ENCODE measurements at places on chromosomes 4 and X.

GRCh38 chrX:74835566-74835965 is 89.7 kb downstream of the NEXMIF start:
- DNase-seq: no peak

GRCh38 chr4:96352051-96352517 is 512.2 kb downstream of the PDHA2 start:
- DNase-seq: no peak

DNA sequence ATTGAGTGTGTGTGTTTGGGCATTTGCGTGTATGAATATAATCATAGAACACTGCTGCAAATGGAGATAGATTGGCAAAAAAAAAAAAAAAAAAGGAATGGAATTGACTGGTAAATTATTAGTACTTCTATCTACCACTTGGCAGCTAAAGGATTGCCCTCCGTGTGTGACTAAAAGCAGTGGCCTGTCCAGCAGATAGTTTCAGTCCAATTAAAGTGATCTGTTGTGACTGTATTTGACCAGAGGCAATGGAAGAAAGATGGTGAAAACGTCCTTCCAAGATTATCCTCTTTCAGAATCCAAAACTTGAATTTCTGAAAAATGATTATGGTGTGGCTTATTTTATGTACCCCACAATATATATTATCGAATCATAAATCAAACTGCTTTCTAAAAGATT is 19.5 kb upstream of the TENM3 start:
- DNase-seq: no peak

DNA sequence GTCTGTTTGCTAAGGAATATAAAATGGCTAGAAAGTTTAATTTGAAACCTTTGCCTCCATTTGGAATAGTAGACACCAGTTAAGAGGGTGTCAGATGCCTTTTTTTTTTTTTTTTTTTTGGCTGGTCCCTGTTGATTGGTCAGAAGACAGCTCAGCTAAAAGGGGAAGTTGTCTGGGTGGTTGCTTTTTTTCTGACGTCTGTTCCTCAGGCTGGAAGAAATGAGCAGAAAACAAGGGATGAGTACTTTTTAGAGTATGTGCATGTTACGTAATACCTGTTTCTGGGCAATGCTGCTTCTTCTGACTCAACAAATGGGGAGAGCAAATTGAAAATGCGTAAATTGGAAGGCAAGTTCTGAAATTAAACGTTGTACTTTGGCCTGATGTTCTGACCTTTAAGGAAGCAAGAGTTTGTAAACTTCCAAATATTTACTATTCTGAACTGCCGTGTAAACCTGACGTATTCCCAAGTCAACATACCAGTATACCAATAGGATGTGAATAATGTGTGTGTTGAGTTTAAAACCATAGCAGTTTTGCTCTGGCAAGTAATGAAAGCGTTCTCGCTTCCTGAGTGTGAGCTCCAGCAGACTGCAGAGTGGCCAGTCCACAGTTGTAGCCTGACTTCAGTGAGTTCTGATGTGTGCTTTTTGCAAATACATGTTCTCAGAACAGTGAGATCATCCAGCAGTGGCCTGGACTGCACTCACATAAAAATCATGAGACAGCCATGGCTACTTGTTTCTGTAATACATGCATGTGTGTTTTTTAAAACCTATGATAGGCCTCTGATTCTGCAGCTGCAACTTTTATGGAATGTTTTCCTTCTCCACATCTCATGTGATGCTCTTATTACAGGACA is 1.7 kb downstream of the SAT1 start:
- no peak for DNase-seq

- no peak for DNase-seq
Observed at GRCh38 chr4:185464887-185465286, 6.6 kb downstream of the CCDC110 start.

GRCh38 chrX:10648614-10649013 is 28.2 kb upstream of the MID1 start:
- DNase-seq: no peak

DNA sequence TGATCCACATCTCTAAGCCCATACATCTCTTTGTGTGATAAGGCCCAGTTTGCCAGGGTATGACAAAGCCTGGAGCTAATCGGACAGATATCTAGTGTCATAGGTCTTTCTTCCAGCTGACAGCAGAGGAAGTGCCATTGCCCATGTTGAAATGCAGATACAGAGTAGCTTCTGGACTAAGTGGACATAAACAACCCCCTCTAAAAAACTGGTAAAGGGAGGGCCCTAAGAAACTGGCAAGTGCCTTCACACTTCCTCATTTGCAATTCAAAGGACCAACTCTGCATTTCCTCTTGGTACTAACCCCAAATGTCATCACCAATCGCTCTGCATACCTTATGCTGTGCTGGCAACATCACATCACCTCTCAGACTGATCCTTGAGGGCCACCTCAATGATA is 20.8 kb downstream of the ARHGEF6 start:
- DNase-seq: no peak

- no peak for DNase-seq
Observed at GRCh38 chr4:188611143-188611542, 471.9 kb downstream of the TRIML1 start.

- DNase-seq: no peak
Observed at GRCh38 chrX:38692961-38693360, 108.3 kb upstream of the MID1IP1 start.

- no peak for DNase-seq
Observed at GRCh38 chrX:581720-582298, 48.8 kb upstream of the SHOX start.

DNA sequence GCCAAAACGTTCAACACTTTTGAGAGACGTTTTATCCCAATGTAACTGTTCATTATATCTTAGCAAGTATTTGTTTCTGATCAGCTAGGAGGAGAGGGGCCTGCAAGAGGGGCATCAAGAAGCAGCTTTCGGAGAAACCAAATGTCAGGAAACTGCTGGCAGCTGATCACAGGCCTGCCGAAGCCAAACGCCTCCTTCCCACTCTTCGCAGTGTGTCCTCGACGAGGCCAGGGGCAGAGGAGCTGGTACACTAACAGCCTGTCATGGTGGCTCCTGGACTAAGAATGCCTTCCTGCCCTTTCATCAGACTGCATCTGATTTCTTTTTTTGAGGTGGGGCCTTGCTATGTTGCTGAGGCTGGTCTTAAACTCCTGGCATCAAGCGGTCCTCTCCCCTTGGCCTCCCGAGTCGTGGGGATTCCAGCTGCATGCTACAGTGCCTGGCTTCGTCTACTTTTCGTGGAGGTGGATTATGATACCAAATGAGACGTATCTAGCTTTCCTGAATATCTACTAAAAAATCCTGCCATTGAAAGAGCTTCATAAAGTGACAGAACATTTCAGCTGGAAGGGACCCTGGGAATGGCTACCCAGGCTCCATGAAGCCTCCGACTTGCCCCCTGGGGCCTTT is 134.8 kb downstream of the AFAP1 start:
- DNase-seq: no peak

DNA sequence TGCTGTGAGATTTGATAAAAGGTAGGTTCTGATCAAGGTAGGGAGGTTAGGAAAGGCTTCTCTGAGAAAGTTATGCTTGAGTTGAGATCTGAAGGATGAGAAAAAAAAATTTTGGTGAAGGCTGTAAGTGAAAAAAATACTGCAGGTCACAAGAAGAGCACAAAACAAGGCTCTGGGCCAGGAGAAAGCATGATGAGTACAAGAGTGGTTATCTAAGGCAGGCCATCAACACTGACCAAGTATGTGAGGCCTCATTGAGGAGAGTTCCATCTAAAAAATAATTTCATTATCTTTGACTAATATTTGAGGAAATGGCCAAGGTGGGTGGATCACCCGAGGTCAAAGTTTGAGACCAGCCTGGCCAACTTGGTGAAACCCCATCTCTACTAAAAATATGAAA is 71.6 kb upstream of the SLC4A4 start:
- no peak for DNase-seq

- no peak for DNase-seq
Observed at GRCh38 chr4:94457692-94458106, 6.0 kb downstream of the PDLIM5 start.

GRCh38 chr4:7073526-7074390 is 5.9 kb upstream of the GRPEL1 start:
- peak; percentile 18 for DNase-seq

- no peak for DNase-seq
Observed at GRCh38 chrX:70032792-70033191, 16.9 kb downstream of the AWAT2 start.

GRCh38 chrX:39550795-39551361 is 546.9 kb downstream of the BCOR start:
- no peak for DNase-seq

DNA sequence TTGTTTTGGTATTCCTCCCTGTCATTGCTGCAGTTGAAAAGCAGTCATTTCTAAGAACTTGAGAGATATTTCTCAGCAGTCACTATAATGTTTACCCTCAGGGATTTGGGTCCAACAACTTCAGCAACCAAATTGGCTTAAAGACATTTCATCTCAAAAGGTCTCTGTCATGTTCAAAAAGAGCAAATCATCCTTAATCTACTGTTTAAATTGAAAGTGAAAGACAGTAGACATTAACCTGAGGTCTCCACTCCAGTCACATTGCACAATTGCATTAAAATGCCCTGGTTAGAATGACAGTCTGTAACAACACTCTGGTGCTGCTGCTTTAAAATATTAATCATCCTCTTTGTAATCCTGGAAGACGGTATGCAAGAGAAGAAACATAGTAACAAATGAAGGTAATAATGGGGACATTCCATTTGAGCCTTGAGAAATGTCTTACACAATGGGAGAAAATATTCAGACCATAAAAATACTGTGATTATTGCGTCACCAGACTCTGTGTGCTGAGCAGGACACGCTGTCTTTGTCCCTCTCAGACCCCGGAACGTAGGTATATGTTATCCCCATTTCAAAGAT is 90.2 kb upstream of the UNC5C start:
- DNase-seq: no peak

DNA sequence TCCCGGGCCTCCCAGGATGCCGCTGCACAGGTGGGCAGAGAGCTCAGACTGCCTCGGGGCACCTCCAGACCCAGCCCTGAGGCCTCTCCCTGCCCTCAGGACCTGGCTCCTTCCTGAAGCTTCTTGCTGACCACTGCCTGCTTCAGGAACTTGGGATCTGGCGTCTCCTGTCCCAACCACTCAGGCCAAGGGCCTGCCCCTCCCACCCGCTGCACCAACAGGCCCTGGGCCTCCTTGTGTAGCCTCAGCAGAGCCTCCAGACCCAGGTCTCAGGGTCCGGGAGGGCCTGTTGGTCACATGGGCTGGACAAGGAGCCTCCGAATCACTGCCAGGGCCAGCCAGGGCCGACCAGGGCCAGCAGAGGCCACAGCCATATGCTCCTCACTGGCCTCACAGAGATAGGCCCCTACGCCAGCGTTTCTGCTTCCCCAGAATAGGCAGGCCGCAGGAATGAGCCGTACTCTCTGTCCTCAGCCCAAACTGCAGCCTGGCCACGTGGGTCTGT is 2.8 kb downstream of the MXD4 start:
- no peak for DNase-seq

DNA sequence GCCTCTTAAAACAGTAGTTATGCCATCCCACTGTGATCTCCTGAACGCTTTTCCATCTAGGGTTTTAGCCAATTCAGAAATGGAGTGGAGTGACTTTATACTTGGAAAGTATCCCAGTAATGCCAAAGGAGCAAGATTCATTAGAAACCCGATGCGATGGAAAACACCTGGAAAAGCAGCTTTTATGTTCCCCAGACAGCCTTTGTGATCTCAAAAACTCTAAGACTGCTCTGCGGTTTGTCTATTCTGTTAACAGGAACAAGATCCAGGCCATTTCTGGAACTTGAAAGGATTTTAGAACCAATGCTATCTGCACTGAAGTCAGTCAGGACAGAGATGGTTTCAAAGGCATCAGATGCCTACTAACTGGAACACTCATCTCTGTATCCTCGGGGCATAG is 145.1 kb downstream of the APBB2 start:
- DNase-seq: no peak

DNA sequence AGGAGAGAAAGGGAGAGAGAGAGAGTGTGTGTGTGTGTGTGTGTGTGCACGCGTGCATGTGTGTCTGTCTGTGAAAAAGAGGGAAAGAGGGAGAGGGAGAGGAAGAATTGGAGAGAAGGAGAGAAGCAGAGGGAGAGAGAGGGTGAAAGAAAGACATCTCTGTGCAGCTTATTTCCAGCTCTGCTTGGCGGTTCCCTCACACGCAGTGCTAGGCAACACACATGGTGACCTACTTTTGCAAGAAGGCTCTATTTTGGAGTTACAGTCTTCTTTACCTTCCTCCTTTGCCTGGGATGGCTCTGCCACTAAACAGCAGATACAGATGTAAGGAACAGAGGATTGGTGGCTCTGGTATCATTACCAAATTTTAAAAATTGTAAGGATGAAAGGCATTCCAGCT is 40.1 kb downstream of the SLC16A2 start:
- DNase-seq: peak; percentile 13

GRCh38 chr4:70722199-70722791 is 531 bp downstream of the RUFY3 start:
- peak; percentile 33 for DNase-seq

- no peak for DNase-seq
Observed at GRCh38 chr4:139163806-139164206, 13.2 kb downstream of the ELF2 start.

DNA sequence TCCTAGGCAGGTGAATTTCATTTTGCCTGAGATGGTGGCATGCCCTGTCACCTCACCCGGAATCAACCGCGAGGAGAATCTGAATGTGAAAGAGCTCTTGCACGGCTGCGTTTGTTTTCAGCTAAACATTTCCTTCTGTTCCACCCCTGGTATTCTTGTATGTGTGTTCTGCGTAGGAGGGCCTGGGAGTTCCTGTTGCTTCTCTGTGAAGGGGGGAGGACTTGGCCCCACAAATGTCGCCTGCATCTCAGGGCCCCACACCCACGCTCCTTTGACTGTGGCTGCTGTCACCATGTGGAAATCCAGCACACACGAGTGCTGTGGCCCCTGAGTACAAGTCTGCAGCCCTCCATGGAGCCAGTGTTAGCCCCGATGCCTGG is 45.8 kb upstream of the CLCN4 start:
- no peak for DNase-seq

DNA sequence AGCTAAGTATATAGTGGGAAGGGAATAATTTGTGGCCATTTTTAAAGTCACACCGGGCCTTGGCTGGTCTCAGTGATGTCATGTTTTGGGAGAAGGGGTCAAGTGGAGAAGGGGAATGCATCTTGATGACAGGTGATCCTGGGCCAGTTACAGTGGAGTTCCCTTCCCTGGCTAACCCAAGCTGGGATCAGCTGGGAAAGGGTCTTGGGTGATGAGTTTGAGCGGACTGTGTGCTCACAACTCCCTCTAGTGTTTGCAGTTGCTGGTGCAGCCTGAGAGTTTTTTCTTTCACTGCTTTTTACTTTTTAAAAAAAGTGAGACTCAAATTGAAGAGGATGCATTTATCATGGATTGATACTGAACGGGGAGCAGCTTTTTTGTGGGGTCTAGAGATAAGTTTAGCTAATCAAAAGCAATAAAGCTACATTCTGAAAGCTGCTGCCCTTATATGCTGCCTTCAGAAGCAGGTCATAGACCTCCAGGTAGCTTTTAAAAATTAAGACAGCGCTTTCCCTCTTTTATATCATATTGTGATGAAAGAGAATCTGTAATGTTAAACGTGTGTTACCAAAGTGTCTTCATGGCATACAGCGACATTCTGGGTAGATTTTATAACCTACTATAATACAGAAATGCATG is 164.7 kb downstream of the DCLK2 start:
- peak; percentile 5 for DNase-seq
